ENCODE measurements at places on chromosomes 5 and 9.

DNA sequence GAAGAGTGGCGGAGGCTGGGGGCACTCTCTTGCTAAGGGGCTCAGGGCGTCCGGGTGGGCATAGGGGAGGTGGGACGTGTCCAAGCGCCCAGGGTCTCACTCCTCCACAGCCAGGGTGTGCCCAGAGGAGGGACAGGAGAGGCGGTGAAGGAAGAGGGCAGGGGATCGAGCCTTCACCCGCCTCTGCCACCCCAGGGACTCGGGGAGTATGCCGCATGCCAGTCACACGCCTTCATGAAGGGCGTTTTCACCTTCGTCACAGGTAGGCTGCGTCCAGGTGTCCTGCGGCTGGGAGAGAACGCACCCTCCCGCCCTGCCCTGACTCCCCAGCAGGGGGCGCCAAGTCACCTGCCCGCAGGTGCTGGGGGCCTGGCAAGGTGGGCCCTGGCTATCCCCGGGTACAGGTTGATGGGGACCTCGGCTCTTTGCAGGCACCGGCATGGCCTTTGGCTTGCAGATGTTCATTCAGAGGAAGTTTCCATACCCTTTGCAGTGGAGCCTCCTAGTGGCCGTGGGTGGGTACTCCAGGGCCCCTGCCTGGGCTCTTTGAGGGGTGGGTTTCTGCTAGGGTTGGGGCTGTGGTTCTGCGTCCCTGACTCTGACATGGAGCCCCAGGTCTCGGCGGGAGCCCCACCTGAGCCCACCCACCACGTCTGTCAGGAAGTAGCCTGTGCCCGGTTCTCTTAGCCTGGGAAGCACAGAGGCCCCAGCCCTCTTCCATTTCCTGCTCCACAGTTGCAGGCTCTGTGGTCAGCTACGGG, 552 bp downstream of the TMEM141 start:
- DNase-seq: peak; percentile 80

DNA sequence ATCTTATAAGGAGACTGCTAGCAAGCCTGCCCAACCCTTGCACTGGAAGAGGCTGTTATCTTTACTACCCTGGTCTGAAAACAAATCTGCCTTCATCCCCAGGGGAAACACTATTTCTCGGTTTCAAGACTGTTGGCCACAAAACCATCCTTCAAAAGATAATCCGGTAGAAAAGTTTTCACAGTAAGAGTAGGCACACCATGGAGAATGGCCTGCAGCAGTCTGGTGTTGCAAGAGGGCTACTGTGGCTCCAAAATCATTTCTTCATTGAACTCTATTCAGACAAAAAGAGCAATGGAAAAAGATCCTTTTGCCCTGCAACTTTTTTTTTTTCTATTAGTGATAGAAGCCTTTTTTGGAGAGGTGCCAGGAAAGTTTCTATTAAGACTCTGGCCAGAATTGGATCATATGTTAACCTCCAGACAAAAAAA, 163.9 kb downstream of the ARHGEF28 start:
- no peak for DNase-seq

- peak; percentile 81 for DNase-seq
Observed at GRCh38 chr9:130866474-130866965, 30.1 kb downstream of the QRFP start.

GRCh38 chr9:4904322-4905134, 80.5 kb upstream of the JAK2 start:
- DNase-seq: peak; percentile 65

GRCh38 chr5:64794053-64794770, 25.5 kb downstream of the CWC27 start:
- DNase-seq: no peak

DNA sequence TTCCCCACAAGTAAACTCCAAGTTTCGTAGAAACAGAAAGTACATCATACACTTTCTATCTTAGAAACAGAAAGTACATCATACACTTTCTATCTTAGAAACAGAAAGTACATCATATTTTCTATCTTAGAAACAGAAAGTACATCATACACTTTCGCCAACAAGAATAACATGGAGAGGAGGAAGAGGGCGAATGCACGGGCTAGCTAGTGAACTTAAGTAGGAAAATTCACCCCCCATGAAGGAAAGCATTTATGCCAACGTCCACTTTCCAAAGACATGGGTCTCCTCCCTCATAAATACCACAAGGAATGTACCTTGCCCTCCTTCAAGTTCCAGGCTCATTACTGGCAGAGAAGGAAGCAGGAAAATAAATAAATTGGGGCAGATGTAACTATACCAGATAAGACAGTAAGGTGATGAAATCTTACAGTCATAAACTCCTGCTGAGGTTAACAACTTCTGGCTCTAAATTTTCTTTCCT, 64.7 kb downstream of the FRMD3 start:
- no peak for DNase-seq

- no peak for DNase-seq
Observed at GRCh38 chr5:111857623-111858022, 100.6 kb upstream of the NREP start.

DNA sequence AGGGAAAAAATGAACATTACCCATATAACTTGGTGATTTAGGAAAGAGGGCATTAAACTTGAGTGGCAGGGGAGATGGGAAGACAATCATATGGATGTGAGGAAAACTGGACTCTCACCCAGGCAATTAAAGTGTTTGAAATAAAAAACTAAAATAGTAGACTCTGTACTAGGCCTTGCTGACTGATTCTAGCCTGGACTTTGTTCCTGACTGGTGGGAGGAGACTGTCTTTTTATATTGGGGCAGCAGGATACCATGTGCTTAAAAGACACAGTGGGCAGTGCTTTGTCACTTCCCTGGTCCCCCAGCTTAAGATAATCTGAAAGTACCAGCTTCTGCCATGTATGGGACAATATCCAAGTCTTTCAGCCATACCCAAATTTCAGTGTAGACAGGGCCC, 107.0 kb downstream of the ACTL7B start:
- DNase-seq: no peak

DNA sequence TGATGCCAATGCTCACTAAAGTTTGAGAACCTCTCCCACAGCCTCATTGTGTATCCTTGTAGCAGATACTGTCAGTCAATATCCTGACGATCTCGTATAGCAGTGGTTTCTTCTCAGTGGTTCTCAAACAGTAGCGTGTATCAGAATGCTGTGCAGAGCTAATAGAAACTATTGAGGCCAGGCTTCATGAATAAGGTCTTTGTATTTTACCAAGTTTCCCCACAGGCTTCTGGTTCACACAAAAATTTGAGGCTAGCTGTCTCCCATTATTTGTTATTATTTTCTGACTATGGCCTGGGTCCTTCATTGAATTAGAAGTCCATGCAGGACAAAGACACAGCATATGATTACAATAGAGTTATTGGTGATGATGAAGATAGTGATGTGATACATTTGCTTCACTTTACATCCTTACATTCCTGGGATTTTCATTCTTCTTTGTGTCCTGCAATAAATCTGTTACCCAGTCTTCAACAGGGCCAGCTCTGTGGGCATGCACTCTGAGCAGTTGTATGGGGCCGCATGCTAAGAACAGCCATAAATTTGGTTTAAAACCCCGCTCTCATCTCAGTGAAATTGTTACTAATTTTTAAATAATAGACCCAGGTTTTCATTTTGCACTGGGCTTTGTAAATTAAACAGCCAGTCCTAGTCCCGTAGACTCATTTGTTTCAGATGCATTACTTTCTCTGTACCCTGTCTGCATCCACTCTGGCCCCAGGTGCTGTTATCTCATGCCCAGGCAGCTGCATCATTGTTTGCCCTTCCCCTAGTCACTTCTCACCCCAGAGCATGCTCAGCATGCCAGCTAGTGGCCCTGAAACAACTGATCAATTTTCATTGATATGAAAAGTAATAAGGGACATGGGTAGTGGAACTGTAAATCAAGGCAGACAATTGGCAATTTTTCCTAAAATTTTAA, 199.9 kb upstream of the PIK3R1 start:
- peak; percentile 1 for DNase-seq

- no peak for DNase-seq
Observed at GRCh38 chr9:118189615-118190014, 485.4 kb downstream of the TLR4 start.

DNA sequence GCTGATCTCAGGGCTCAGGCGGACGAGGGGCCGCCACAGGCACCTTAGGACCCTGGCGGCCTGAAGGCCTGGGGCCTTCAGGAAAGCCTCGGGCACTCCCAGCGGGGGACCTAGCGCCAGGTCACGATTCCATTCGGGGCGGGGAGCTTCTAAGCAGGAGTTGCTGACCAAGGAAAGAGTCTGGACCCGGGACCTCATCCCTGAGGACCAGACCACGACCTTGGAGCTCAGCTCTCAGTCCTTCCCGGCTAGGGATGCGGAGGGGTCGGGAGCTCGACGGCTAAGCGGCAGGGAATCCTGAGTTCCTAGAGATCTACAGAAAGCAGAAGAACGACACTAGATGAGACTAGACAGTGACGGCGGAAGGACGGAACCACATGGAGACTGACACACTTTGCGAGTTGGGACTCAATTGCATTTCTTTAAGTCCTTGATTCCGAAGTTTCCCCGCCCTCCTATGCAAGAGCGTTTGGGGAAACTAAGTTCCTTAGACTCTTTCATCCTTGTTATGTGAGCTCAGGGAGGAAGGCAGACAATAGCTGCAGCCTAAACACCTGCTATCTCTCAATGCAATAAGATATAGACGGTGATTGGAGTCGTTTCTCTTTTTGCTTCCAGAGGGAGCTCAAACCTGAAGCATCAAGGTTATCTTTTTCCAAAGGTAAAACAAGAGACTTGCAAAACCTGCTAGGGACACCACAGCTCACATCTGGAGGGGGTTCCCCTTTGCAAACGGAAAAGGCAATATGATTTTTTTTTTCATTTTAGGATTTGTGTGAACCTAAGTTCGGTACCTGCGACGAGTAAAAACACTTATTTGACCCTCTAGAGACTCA, 9.7 kb downstream of the NR2F1-AS1 start:
- DNase-seq: no peak

DNA sequence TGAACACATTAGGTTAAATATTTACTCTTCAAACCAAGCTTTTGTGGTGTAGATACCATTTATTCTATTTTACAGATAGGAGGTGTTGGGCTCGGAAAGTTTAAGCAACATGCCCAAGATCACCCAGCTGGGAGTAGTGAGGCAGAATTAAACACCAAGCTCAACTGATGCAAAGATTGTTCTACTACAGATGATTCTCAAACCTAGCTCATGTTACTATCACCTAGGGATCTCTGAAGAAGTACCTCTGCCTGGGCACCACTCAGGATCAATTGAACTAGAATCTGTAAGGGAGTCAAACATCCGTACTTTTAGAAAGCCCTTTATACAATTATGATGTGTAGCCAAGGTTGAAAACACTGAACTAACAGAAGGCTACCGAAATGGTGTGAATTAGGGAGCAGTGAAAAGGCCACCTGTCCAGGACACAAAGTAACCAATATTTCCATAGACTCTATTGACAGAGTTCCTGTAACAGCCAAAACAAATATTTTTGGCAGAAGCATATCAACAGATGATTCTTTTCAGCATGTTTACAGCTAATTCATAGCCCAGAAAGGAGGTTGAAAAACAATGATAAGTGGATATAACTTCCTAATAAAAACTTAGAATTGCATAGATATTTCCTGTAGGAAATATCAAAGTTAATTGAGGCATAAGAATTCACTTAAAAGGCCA, 158.5 kb upstream of the PTGER4 start:
- DNase-seq: peak; percentile 60

- DNase-seq: no peak
Observed at GRCh38 chr5:14732991-14733390, 68.5 kb downstream of the OTULIN start.

DNA sequence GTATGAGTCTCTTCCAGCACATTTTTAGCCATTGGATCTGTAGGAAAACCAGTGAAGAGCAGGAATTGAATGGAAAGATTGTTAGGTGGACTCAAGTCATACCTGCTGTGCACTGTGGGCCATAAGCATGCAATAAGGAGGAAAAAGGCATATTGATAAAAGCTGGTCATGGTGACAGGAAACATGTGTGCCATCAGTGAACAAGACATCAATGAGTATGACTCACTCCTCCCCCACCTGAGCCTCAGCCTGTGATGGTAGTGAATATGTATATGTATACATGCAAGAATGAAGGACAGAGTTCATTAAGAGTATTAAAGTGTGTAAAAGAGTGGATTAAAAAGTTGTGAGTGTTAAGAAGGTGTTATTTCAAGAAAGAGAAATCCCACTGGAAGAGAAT, 164.5 kb downstream of the TMEM38B start:
- DNase-seq: no peak

- DNase-seq: peak; percentile 65
Observed at GRCh38 chr5:139133282-139133681, 64.9 kb downstream of the SIL1 start.

- DNase-seq: no peak
Observed at GRCh38 chr5:178279026-178279722, 46.6 kb upstream of the PHYKPL start.

- DNase-seq: no peak
Observed at GRCh38 chr5:122429545-122430318, 117.7 kb downstream of the SNCAIP start.

DNA sequence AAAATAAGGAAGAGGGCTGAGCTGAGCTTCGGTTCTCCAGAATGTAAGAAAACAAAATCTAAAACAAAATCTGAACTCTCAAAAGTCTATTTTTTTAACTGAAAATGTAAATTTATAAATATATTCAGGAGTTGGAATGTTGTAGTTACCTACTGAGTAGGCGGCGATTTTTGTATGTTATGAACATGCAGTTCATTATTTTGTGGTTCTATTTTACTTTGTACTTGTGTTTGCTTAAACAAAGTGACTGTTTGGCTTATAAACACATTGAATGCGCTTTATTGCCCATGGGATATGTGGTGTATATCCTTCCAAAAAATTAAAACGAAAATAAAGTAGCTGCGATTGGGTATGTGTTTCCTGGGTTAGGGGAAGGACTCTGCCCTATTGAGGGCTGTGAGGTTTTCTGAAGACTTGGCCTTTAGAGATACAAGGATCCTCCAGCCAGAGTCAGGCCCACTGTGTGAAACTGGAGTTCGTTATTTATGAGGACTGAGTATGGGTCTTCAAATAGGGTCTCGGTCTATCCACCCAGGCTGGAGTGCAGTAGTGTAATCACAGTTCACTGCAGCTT, 3.8 kb downstream of the EGR1 start:
- DNase-seq: no peak

DNA sequence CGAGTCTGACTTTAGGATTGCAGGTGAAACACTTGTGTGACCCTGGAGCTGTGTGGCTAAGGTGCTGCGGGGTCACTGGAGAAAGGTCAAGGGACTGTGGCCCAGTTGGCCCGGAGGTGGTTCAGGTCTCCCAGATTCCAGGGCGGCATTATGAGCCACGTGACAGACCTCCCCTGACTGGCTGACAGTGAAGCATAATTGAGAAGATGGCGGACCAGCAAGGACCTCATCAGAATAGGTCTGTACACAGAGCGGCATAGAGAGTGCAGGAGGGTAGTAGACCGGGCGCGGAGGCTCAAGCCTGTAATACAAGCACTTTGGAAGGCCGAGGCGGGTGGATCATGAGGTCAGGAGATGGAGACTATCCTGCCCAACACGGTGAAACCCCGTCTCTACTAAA, 815 bp upstream of the ODF2 start:
- DNase-seq: peak; percentile 59

DNA sequence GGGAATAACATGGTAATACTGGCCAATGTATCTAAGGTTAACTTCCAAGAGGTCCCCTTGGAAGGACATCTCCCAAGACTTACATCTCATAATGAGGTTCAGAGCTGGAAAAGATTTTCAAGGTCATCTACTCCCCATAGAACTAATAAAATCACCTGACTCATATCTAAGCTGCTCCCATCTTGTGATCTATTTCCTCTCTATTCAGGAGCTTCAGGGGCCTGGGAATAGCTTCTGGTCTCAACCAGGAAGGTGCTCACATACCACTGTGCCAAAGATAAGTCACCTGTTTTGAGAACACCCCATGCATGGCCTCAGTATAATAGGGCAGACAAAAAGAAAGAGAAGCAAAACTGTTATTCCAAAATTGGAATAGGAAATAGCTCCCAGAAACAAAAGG, 74.2 kb downstream of the OXCT1 start:
- no peak for DNase-seq
